Pancreas (tissue), 10 donors: ENCODE measurements at places on chromosomes 16 and 17. TPM values are rescaled to one million over a fixed set of nuclear protein-coding genes. Genes with fewer than 3 reads are reported as not detected.

ABCC11 gene
- polyA plus RNA-seq = 0.19 TPM

LITAFD gene
- polyA plus RNA-seq = not detected

PLA2G10 gene
- polyA plus RNA-seq = 1.1 TPM

UBE2G1 gene
- 4.3 TPM for polyA plus RNA-seq

CPNE7 gene
- polyA plus RNA-seq = 3.8 TPM

SLC12A3 gene
- polyA plus RNA-seq = 0.04 TPM

ZNF594 gene
- 2.0 TPM for polyA plus RNA-seq

SLC35B1 gene
- polyA plus RNA-seq = 62.5 TPM

CHST4 gene
- polyA plus RNA-seq = 5.8 TPM

SPATA22 gene
- polyA plus RNA-seq = 0.09 TPM

ITGA2B gene
- polyA plus RNA-seq = 0.53 TPM

WWOX gene
- 12.9 TPM for polyA plus RNA-seq

CLCN7 gene
- polyA plus RNA-seq = 41.9 TPM

NPIPA8 gene
- 27.9 TPM for polyA plus RNA-seq

TMIGD1 gene
- polyA plus RNA-seq = not detected

UTS2R gene
- not detected for polyA plus RNA-seq

SDK2 gene
- polyA plus RNA-seq = 0.04 TPM

ETV4 gene
- 16.4 TPM for polyA plus RNA-seq

ACE gene
- polyA plus RNA-seq = 11.6 TPM

TBC1D3H gene
- polyA plus RNA-seq = not detected

USP43 gene
- 4.6 TPM for polyA plus RNA-seq

CA4 gene
- polyA plus RNA-seq = 32.0 TPM

TAT gene
- 0.14 TPM for polyA plus RNA-seq

GPR139 gene
- not detected for polyA plus RNA-seq

NETO2 gene
- 0.15 TPM for polyA plus RNA-seq

CD300C gene
- polyA plus RNA-seq = 0.19 TPM
